ENCODE measurements at places on chromosomes 5 and 9.

GRCh38 chr5:114324282-114324681 lies 37.6 kb upstream of the KCNN2 start:
- DNase-seq: no peak

- no peak for DNase-seq
These were observed 19.3 kb downstream of the NREP start for GRCh38 chr5:111737716-111738115.

- no peak for DNase-seq
These were observed 504 bp upstream of the ZNF618 start for GRCh38 chr9:113875459-113876150.

DNA sequence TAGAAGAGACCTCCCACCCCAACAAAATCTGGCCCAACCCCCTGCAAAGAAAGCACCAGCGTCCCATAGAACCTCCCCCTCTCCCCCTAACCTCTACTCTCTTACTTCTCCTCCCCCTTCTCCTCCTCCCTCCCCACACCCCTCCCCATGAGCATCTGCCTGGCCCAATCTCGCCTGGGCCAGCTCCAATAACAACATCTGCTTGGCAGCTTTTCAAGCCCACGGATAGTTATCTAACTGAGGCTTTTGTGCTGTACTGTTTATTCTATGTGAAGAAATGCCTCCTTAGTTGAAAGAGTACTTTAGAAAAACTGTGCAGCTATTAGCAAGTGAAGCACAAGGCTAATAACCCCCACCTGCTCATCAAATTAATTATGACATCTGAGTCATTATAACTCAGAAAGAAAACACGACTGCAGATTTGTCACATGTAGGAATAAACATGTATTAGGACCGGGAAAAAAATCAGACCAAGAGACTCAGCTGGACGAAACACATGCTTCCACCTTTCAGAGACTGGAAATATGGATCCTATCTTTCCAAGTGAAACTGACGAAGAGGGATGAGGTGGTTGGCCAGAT lies 42.8 kb downstream of the NFIB start:
- peak; percentile 67 for DNase-seq

DNA sequence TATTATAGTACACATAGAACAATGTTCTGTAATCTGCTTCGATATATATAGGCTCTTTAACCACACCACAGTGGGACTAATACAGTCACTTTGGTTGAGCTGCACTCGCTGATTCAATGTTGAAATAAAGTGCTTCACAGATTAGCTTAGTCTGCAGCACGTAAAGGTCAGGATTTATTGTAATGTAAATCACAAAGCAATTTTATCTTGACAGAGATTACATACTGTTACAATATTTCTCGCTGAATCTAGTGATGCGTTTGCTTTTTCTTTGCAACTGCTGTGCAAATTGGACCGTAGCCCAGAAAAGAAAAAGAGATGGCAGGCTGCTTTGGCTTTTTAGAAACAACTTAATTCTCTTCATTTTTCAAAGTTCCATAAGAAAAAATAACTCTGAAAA lies 52.9 kb downstream of the CETN3 start:
- DNase-seq: no peak

DNA sequence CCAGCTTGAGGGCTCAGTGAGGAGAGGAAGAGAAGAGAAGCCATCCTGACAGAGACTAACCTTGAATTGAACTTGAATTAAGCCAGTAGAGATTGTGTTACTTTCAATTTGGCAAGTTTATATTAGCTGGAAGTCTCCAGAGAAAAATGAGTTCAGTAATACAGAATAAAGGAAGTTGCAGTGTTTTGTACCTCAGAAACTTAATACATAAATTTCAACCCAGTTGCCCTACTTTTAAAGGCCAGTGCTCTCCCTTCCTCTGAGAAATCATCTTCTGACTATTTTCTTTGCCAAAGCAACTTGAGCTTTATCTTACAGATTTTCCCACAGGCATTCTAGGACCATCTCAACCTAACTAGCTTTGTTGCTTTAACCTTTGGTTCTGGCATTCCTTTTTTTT lies 231.0 kb upstream of the GAS1 start:
- no peak for DNase-seq

GRCh38 chr5:96816991-96817390 lies 9.2 kb upstream of the ERAP1 start:
- no peak for DNase-seq

DNA sequence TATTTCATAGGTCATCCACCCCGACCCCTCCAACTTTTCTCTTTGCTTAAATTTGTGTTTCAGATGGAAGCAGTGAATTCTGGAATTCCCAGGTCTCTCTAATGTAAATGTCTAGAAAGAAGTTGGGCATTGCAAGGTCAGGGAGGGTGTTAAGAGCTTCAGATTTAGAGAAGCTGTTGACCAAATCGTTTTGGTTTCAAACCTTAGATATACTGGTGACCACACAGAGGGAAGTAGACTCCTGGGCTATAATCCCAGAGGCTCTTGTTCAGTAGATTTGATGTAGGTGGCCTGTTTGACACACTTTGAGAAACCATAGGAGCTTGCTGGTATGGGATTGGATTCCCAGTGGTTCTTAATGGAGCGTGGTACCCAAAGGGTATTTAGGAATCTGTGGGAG lies 137.3 kb upstream of the KLF9 start:
- DNase-seq: no peak

DNA sequence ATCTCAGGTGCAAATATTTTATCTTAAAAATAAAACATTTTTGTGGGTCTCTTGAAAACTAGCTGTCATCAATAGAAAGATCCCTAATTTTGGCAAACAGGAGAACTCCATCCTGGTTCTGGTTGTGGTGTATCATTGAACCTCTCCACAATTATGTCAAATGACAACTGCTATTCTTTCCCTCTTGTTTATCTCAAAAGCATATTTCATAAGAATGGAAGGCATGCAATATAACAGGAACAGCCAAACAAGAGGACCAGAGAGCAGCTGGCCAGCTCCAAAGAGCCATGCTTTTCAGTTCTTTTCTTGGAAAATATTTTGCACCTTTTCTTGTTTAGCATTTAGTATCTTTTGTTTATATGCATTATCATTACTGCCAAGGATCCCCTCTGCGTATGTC lies 125.4 kb downstream of the ADAMTS6 start:
- no peak for DNase-seq

- DNase-seq: no peak
These were observed 199.0 kb downstream of the DTWD2 start for GRCh38 chr5:118789366-118789765.

- DNase-seq: no peak
These were observed 467.3 kb downstream of the DNAH5 start for GRCh38 chr5:13477118-13477737.

DNA sequence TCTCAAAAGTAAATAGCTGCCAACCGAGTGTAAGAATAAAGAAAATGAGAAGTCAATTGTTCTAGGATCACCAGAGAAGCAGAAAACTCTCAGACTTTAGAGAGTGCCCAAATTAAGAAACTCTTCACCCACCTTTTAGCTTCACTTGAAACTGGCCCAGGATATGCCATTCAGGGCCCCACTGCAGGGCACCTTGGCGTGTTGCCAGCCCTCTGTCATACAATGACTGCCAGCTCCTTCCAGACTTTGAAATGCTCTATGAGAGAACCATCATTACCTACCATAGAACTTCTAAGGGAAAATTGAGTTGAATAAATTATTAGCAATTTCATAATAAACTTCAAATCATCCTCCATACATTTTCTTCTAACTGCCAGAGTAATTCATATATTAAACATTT lies 240.5 kb downstream of the CETN3 start:
- no peak for DNase-seq

DNA sequence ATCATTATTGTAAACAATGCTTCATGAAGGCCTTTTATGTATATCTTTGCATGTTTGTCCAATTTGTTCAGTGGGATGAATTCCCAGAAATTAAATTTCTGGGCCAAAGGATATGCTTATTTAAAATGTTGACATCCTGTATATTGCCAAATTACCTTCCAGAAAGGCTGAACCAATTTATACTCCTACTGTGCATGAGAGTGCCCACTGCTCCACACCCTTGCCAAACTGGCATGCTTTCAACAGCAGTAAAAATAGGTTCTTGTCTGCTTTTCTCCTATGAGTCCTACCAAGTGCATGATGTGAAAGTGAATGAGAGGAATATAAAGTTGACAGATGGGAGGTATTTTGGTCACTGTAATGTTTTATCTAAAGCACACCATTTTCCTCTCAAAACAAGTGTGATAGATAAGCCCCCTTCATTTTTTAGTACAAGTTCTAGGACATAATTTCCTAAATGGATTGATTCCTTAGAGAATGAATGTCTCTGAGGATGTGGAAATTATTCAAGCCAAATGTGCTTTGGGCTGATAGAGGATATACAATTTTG lies 70.5 kb upstream of the ERBIN start:
- no peak for DNase-seq

All from globus pallidus (tissue), 1 donor.